ENCODE measurements at places on chromosomes 16 and 17.

- peak; percentile 59 for DNase-seq
These were observed 14.5 kb downstream of the IL34 start for GRCh38 chr16:70660672-70661350.

DNA sequence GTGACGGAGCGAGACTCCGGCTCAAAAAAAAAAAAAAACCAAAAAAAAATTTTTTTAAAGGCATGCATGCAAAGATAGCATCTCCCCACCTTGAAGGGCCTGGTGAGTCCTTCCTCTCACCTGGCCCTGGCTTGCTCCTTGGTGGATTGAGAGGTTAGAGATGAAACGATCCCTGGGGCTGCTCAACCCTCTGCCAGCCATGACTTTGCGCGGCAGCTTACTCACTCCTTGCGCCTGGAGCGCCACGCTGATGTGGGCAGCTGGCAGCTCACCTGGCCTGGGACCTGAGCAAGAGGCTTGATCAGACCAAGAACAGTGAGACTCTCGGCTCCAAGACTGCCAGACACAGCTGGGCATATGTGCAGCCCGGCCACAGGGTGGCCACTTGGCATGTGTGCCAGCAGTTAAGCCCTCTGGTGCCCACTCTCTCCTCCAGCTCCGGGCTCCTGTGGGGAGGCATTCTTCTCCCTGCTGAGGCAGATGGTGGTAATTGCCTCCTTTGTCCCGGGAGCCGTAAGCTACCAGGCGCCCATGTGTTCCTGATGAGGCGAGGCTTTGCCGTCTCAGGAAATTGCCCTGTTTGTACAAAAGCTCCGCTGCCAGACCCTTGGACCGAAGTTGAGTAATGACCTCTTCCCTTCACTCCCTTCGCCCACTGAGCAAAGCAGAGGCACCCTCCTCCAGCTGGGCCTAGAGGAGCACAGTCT is 5.1 kb upstream of the EVPL start:
- DNase-seq, result no peak

DNA sequence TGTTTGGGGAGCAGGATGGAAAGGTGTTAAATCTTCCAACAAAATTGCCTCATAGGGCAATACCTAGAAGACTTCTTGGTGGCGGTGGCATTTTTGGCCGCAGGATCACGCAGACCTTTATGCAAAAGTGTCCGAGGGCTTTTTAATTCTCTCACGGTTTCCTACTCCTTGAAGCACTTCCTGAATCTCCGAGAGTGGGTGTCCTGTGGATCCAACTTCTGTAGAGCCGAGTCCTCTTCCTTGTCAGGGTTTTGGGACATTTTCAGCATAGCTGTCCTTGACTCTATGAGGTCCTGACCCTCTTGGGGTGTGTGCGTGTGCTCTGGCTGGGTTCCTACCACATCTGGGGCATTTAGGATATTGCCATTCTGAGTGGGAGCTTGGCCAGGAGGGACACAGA is 31.7 kb downstream of the IL21R start:
- no peak for DNase-seq

GRCh38 chr17:57517632-57518456 is 227.3 kb downstream of the CCDC182 start:
- no peak for DNase-seq

DNA sequence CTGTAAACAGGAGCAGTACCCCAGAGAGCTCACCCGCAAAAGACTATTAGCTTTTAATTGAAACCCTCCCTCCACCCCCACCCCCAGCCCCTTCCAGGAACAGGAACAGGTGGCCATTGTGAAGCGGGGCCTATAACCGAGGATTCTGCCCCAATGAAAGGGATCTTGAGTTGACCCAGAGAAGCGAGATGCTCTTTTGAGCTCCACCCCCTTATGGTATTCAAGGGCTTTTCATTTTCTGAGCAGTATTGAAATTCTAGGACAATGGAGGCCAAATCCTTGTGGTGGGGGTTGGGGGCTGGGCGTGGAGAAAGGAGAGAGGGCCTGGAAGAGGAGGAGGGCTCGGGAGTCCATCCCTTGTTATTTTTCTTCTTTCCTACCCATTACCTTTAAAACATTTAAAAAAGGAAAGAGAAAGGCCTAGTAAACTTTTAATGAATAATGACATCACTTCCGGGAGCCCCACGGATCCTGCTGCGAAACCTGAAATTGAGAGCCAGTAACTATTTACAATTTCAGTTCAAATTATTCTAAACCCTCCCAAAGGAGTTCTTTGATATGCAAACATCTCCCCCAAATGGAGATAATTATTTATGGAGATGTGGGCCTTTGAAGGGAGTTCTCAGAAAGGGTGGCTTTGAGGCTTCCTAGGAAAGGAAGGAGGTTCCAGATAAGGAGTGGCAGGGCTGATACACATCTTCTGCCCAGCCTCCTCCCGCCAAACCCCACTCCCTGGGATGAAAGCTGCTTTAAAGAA is 30.5 kb downstream of the HS3ST3B1 start:
- DNase-seq, result no peak

- no peak for DNase-seq
These were observed 92.8 kb downstream of the RBFOX3 start for GRCh38 chr17:79517827-79518584.

DNA sequence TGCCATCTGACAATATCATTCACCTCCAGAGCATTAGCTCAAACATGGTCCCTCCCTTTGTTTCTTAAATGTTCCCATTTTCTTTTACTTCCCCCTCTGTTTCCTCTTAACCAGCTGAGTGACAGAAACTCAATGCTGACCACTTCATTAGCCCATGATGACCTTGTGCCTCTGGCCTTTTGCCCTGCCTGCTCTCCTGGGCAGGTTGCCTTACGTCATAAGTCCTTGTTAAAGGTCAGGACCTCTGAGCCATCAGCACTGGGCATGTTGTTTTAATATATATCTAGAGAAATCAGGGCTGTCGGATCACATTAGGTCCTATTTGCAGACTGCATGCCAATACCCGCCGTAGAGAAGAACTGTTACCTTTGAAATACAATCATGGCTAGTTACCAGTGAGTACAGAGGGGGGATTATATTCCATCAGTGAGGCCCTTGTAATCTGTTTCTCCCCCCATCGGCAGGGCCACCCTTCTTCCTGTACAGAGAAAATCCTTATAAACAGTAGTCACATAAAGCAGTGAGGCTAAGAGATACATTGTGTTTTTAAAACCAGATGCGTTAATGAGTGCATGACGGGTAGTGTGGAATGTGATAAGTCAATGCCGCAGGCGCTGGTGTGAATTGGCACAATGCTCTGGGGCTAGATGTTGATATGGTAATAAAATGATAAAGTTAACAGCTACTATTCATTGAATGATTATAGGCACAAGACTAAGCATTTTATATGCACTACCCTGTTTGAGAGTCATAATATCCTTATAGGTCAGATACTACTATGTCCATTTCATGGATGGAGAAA is 94.3 kb upstream of the ZFHX3 start:
- no peak for DNase-seq

GRCh38 chr16:75921281-75921680 is 195.0 kb upstream of the CPHXL start:
- DNase-seq, result no peak
